ENCODE measurements at places on chromosomes 5 and 9.

DNA sequence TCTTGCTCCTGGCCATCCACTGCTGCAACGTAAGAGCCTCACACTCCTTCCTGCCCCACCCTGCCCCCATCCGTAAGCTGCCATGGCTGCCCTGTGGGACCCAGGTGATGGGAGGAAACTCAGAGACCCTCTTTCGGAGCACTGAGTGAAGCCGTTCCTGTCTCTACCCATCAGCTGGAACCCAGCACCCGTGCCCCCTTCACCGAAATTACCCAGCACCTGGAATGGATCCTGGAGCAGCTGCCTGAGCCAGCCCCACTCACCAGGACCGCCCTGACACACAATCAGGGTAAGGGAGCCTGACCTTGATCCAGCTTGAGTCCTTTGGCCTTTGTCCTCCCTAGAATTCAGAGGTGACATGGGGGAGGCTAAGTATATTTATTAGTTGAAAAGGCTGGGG lies 3.2 kb downstream of the TESK1 start:
- no peak for DNase-seq

DNA sequence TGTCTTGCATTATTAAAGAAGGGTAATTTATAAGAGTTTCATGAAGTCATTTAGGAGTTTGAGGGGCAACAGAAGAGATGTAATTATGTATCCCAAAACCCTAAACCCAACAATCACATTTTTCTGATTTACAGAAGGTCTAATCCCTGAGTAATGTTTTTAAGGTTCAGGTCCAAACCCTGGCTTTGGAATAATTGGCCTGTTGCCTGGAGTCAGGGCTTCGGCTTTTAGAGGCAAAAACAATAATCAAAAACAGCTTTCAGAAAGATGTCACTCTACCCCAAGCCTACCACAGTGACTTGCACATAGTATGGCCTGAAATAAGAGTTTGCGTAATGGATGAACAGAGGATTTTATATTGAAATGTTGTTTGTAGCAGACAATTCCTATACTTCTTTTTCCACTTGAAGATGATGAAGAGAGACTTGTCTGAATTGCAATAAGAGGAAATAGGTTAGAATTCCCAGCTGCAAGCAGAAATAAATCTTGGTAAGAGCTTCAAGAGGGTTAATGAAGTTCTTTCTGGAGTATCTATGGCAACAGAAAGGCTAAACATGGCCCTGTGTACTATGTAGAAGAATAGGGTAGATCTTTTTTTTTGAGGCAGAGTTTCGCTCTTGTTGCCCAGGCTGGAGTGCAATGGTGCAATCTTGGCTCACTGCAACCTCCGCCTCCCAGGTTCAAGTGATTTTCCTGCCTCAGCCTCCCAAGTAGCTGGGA lies 152.0 kb downstream of the GPBP1 start:
- no peak for DNase-seq

GRCh38 chr5:11304641-11305040 lies 543.6 kb upstream of the DAP start:
- DNase-seq = no peak

GRCh38 chr9:33351547-33351946 lies 50.8 kb downstream of the AQP7 start:
- no peak for DNase-seq

DNA sequence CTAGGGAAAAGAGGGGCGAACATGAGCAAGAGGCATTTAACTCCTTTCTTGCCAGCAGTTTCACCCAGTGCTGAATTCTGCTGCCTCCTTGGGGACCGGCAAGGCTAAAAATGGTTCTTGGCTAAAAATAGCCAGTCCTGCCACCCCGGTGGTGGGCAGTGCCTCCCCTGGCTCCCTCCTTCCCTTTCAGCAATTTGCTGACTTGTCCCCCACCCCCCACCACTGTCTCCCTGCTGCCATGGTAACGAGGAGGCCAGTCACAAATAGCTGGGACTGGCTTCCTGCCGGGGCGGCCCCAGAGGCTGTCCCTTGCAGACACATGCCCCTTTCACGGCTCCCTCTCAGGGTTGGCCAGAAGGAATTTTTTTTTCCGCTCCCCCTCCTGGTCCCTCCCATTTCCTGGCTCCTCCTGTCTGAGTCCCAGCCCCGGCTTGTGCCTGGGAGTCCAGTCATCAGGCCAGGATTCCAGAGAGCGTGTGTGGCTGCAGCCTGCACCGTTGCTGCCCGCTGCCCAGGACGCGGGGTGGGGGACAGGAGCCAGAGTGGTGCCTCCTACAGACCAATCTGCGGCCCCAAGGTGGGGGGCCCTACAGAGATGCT lies 130.3 kb downstream of the RGS3 start:
- DNase-seq = peak; percentile 88

- no peak for DNase-seq
Measured at GRCh38 chr9:89872913-89873707, 268.3 kb downstream of the GADD45G start.

- no peak for DNase-seq
Measured at GRCh38 chr9:76676857-76677256, 87.4 kb upstream of the PCA3 start.

GRCh38 chr9:92189782-92190535 lies 74.7 kb upstream of the SPTLC1 start:
- no peak for DNase-seq

DNA sequence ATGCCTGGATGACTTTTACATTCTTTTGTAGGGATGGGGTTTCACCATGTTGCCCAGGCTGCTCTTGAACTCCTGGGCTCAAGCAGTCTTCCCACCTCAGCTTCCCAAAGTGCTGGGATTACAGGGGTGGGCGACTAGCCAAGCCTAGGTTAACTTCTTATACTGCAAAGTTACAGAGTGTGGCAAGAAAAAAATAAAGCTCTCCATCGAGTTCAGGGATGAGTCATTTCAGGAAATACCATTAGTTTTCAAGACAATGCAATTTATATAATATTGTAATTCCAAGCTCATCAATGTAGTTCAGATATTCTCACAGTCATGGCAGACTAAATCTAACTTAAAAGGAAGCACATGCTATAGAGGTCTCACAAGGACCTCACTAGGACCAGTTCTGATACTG lies 11.5 kb upstream of the ABO start:
- no peak for DNase-seq

DNA sequence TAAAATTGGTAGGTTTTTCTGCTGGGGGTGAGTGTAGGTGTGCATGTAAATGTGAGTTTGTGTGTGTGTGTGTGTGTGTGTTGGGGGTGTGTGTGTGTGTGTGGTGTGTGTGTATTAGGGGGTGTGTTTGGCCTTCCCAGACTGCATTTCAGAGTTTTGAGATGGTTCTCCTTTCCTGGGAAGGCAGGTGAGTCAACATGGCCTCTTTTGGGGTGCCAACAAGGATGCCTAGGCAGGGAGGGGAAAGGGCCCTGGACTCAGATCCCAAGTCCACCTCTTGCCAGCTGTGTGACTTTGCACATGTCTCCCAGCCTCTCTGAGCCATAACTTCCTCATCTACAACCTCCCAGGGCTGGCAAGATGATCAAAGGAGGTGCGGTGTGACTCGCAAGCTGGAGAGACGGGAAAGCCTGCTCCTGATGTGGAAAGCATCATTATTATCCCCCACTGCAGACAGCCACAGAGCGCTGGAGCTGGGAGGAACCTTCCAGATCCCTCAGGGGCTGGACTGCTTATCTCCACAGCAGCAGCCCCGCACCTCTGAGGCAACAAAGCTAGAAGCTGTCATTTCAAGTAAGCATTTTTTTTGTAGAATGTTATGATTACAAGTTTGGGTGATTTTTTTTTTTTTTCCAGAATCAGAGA lies 63.5 kb upstream of the TBC1D2 start:
- DNase-seq = no peak

DNA sequence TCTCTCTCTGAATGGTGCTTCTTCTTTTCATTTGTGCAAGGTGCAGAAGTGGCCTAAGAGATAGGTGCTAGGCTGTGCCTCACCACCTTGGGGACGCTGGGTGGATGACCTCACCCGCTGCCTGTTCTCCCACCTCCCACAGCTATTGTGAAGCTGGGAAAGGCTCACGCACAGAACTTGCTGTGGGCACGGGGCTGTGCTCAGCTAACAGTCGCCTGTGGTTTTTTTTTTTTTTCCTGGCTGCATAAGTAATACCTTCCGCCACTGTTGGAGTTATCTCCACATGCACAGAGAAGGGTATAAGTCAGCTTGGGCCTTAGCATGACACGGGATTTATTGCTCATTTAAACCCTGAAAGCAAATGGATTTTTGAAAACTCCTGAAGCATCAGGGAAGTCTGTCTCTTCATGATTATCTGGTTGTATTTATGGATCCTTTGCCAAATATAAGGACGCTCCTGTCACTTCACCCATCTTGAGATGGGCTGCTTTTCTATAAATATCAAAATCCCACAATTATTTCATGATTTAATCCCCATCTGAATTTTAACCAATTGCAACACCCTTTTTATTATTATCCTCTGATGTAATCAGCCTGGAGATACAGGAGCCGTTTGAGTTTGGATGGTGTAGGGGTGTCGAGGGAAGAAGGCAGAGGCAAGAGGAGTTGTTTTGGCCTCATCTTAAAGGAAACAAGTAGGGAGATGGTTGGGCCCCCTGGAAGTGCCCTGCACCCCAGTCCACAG lies 9.0 kb downstream of the DBH start:
- no peak for DNase-seq

Data from 8988T (cell line).